Activated CD4-positive, alpha-beta T cell treated with anti-CD3 and anti-CD28 coated beads for 36 hours (primary cell): ENCODE measurements at places on chromosomes 13 and 19. TPM values are rescaled to one million over a fixed set of nuclear protein-coding genes. Genes with fewer than 3 reads are reported as not detected.

- no peak overlapping the region for H3K27ac ChIP-seq
- peaks cover 3% of the 10 kb centered on the region for H3K27me3 ChIP-seq
- H3K4me1 ChIP-seq = peaks cover 1% of the 10 kb centered on the region
- H3K4me3 ChIP-seq = no peak overlapping the region
- peaks cover 7% of the 10 kb centered on the region for H3K36me3 ChIP-seq
- no peak for DNase-seq
Observed at GRCh38 chr19:13931391-13932148, 6.6 kb downstream of the PODNL1 start.

LILRB4 gene
- total RNA-seq = not detected

DNA sequence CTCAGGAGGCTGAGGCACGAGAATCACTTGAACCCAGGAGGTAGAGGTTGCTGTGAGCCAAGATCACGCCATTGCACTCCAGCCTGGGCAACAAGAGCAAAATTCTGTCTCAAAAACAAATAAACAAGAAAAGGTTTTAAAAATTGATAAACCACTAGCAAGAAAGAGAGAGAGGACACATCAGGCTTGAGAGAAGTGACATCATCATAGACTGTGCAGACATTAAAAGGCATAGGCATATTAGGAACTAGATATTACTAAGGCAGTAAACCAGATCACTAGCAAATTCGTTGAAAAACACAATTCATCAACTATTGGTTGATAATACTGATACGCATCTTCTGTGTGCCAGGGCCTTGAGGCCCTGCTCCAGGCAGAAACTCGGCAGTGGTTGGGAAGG is 7.7 kb downstream of the A1BG start:
- peak overlapping the region; percentile 87 for H3K4me3 ChIP-seq
- H3K27me3 ChIP-seq = peaks cover 10% of the 10 kb centered on the region
- no peak for DNase-seq

GRCh38 chr19:49217382-49217781 is 59.8 kb downstream of the TRPM4 start:
- H3K27me3 ChIP-seq = no peaks in the 10 kb centered on the region
- no peak overlapping the region for H3K27ac ChIP-seq
- DNase-seq = no peak
- no peaks in the 10 kb centered on the region for H3K4me1 ChIP-seq

MEF2B gene
- 1.9 TPM for total RNA-seq

DNA sequence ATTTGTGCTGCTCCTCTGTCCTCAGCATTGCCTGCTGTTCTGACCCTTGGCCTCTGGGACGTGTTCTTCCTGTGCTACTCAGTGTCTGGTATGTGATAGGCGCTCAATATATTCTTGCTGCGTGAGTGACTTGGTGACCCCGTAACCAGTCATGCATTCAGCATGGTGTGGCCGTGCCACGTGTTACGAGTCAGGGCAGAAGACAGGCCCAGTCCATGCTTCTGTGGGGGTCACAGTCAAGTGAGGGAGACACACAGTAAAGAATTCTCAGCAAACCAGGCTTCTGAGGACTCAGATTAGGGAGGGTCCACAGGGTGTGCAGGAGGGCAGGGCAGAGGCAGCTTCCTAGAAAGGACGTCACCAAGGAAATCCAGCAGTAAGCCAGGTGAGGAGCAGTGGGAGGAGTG is 7.9 kb downstream of the PPP1R37 start:
- DNase-seq = no peak
- no peaks in the 10 kb centered on the region for H3K27me3 ChIP-seq
- no peaks in the 10 kb centered on the region for H3K36me3 ChIP-seq
- H3K27ac ChIP-seq = no peak overlapping the region

GRCh38 chr19:27776020-27776419 is 1436.9 kb downstream of the UQCRFS1 start:
- no peak overlapping the region for H3K27ac ChIP-seq
- H3K27me3 ChIP-seq = no peaks in the 10 kb centered on the region
- H3K4me1 ChIP-seq = no peaks in the 10 kb centered on the region

ZNF442 gene
- total RNA-seq = 1.7 TPM

GRCh38 chr13:50085063-50085462 is 69.8 kb downstream of the KCNRG start:
- peaks cover 26% of the 10 kb centered on the region for H3K4me1 ChIP-seq
- no peak for DNase-seq

- no peak for DNase-seq
- H3K36me3 ChIP-seq = no peaks in the 10 kb centered on the region
- H3K27me3 ChIP-seq = no peaks in the 10 kb centered on the region
- H3K27ac ChIP-seq = no peak overlapping the region
- no peaks in the 10 kb centered on the region for H3K4me1 ChIP-seq
- no peak overlapping the region for H3K4me3 ChIP-seq
Observed at GRCh38 chr13:90258129-90258528, 1089.4 kb upstream of the MIR17HG start.
